ENCODE measurements at places on chromosomes 6 and 20.

- DNase-seq = peak; percentile 65
These were observed at the start of gene CFB for GRCh38 chr6:31945507-31946369. CFB (plus strand) TSS chr6:31946095; CDS start chr6:31946222, 127 bp downstream.

DNA sequence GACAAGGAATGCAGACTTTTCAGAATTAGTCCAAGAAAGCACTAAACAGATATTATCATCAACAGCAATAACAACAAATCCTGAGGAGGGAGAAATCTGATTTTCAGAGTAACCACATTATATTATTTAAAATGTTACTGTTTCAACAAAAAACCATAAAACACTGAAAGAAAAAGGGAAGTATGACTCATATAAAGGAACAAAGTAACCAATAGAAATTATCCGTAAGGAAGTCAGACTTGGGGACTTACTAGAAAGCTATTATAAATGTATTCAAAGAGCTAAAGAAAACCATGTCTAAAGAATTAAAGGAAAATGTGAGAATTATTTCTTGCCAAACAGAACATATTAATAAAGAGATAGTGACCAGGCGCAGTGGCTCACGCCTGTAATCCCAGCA lies 98.1 kb downstream of the MYLK4 start:
- no peak for DNase-seq

DNA sequence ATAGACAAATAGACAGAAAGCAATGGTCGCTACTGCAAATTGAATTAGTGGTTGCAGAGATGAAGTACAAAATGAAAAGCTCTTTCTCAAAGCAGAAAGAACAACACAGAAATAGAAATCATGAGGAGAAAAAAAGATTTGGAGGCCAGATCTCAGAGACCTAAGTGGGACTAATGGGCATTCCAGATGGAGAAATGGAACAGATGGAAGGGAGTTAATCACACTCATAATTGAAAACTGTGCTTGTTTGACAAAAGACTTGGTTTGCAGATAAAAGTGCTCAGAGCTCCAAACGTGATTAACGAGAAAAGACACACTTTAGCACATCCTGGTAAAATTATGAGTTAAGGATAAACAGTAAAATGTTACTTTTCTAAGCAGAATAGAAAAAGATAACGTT lies 58.1 kb upstream of the SNRPB2 start:
- no peak for DNase-seq

GRCh38 chr6:94041945-94042709 lies 622.8 kb upstream of the EPHA7 start:
- DNase-seq = no peak

GRCh38 chr6:35449287-35449881 lies 2.8 kb upstream of the FANCE start:
- no peak for DNase-seq

DNA sequence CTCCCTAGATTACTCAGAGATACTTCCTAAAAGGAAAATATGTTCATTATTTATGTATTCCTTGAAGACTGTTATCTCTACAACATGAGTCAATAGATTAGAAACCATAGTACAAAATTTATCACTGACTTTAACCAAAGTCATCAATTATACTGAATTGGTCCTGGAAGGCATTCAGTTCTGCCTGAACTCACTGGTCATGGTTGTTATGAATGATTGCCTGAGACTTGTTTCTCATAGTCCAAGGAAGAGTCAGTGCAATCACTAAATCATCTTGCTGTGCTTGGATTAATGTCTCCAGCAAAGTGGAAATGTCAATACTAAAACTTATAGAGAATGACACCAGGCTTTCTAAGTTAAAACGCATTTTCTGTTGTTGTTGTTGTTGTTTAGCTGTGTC lies 878.6 kb upstream of the MANEA start:
- DNase-seq = no peak

GRCh38 chr6:13355043-13355945 lies 27.0 kb upstream of the TBC1D7 start:
- DNase-seq = peak; percentile 96

DNA sequence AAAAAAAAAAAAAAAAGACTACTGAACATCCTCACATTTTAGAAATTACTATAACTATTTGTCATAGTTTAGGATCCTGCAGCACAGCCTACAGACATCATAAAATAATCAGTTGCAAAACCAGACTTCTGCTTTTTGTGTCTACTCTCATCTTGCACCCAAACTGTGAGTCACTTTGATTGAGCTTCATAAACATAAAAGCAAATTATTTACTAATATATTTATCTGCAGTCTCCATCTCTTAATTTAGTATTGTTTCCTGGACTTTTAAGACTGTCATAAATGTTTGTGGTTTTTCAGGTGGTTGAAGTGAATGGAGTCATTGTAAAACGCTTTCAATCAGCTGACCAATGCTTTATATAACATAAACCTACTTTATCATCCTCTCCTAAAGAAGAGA lies 14.8 kb upstream of the CALHM6 start:
- no peak for DNase-seq

GRCh38 chr6:120511712-120512111 lies 822.6 kb downstream of the TBC1D32 start:
- DNase-seq = no peak

DNA sequence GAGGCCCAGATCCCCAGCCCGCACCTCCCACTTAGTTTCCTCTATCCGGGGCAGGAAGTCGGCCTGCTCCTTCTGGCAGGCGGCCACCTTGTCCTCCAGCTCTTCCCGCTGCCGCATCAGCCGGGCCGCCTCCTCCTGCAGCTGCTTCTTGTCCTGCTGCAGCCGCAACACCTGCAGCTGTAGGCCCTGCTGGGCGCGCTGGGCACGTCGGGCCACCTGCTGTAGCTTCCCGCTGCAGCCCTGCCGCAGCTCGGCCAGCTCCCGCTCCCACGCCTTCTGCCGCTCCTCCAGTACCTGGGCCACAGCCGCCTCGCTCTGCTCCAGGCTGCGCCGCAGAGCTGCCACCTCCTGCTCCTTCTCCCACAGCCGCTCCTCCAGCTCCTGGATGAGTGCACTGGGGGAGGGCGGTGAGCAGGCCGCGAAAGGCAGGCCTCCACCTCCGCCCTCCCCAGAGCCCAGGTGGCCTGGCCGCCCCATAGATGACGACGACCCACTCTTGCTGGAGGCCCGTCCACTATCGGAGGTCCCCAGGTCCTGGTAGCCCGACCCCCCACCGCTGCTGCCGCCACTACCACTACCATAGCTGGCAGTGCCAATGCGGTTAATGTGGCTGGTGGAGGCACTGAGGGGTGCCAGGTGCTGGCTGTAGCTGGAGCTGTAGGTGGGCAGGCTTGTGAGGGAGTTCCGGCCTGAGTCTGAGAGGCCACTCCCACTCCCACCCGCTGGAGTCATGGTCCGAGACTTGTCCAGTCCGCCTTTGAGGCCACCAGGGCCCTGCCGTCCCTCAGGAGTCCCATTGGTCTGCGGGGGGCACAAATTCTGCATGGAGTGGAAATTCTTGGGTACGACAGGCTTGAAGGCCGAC lies 6.0 kb upstream of the FASTKD5 start:
- no peak for DNase-seq

GRCh38 chr20:15976047-15976736 lies 597.1 kb downstream of the KIF16B start:
- DNase-seq = no peak

- DNase-seq = no peak
These were observed 59.4 kb downstream of the TNFRSF21 start for GRCh38 chr6:47250302-47250701.

- DNase-seq = no peak
These were observed 1.7 kb upstream of the GMPR start for GRCh38 chr6:16236631-16237199.

- DNase-seq = no peak
These were observed 5.7 kb downstream of the ARHGAP40 start for GRCh38 chr20:38607351-38607750.

DNA sequence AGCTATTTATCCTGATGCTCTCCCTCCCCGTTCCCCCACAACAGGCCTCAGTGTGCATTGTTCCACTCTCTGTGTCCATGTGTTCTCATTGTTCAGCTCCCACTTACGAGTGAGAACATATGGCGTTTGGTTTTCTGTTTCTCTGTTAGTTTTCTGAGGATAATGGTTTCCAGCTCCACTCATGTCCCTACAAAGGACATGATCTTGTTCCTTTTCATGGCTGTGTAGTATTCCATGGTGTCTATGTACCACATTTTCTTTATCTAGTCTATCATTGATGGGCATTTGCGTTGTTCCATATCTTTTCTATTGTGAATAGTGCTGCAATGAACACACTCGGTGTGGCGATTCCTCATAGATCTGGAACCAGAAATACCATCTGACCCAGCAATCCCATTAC lies 225.9 kb upstream of the CDH4 start:
- no peak for DNase-seq

- no peak for DNase-seq
These were observed 72.0 kb downstream of the SOX4 start for GRCh38 chr6:21665392-21666200.

DNA sequence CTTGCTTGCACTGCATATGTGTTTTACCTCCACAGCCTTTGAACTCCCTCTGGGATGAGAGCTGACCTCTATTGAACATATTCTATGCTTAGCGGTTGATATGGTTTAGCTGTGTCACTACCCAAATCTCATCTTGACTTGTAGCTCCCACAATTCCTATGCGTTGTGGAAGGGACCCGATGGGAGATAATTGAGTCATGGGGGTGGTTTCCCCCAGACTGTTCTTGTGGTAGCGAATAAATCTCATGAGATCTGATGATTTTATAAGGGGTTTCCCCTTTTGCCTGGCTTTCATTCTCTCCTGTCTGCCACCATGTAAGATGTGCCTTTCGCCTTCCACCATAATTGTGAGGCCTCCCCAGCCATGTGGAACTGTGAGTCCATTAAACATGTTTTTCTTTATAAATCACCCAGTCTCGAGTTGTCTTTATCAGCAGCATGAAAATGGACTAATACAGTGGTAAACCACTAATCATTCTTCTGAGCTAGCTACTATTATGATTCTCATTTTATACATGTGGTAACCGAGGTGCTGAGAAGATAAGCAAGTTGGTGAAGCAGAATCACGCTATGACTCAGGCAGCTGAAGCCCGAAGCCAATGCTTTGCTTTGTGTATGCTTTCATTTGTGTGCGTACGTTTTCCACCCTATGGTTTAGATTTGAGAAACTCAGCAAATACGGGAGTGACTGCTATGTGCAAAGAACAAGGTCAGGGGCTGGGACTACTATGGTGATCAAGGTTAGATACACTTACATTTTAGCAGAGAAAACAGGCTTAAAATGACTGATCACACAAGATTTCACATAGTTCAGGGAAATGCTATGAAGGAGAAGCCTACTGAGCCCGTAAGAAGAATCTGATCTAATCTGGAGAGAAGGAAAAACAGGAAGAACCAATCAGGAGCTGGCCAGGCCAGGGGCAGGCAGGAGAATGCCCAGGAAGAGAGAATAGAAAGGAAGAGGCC lies 363.5 kb downstream of the ESR1 start:
- no peak for DNase-seq

DNA sequence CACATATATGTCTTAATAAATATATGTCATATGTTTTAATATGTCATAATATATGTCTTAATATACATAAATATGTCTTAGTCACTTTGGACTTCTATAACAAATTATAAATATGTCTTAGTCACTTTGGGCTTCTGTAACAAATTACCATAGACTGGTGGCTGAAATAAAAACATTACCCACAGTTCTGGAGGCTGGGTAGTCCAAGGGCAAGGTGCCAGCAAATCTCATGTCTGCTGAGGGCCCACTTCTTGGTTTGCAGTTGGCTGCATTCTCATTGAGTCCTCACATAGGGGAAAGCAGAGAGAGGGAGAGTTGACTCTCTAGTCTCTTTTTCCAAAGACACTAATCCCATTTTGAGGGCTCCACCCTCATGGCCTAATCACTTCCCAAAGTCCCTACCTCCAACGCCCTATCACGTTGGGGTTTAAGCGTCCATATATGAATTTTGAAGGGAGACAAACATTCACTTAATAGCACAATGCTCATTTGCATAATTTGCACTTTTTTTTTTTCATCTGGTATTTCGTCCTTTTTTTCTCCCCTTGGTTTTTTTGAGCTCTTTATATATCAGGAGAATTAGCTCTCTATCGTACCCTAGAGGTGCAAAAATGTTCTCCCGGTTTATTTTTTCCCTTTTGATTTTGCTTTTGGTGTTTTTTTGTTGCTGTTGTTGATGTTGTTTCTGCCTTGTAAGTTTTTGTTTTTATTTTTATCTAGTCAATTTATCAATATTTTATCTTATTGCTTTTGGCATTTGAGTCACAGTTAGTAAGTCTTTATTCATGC lies 266.4 kb downstream of the PLCB1 start:
- DNase-seq = no peak

GRCh38 chr20:56748476-56749377 lies 119.6 kb downstream of the TFAP2C start:
- DNase-seq = no peak

- DNase-seq = no peak
These were observed 98.4 kb upstream of the MAN1A1 start for GRCh38 chr6:119447921-119448320.

DNA sequence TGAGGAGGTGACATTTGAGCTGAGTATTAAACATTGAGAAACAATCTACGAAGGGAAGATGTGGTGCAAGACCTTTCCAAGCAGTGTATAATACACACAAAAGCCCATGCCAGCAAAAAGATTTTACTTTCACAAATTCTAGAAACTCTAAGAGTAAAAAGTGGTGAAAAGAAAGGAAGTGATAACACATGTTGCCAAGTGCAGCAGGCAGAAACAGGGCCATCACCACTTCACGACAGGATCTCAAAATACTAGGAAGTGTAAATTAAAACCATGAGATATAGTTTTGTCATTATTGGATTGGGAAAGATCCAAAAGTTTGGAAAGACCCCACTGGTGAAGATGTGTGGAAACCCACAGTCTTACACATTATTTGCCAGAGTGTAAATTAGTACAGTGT lies 1.7 kb upstream of the ENTPD6 start:
- DNase-seq = no peak

GRCh38 chr6:160167604-160168399 lies 46.2 kb downstream of the SLC22A1 start:
- no peak for DNase-seq

DNA sequence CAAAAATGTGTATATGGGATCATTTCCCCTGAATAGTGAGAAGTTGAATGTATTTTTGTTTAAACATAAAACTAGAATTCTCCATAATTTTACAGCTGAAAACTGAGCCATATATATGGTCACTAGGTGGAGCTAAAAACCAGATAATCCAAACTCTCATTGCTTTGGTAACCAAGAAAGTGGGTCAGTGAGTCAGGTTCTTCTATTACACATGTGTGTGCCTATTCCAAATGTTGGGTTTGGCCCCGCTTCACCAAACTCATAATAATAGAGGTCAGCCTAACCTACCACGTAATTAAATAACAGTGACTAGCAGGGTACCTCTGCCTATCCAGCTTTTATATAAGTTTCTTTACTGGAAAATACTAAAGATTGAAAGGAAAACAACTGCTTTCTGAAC lies 19.3 kb upstream of the RNGTT start:
- peak; percentile 48 for DNase-seq

GRCh38 chr20:48695255-48695654 lies 132.5 kb downstream of the PREX1 start:
- no peak for DNase-seq
